ENCODE measurements at places on chromosomes 4 and X.

DNA sequence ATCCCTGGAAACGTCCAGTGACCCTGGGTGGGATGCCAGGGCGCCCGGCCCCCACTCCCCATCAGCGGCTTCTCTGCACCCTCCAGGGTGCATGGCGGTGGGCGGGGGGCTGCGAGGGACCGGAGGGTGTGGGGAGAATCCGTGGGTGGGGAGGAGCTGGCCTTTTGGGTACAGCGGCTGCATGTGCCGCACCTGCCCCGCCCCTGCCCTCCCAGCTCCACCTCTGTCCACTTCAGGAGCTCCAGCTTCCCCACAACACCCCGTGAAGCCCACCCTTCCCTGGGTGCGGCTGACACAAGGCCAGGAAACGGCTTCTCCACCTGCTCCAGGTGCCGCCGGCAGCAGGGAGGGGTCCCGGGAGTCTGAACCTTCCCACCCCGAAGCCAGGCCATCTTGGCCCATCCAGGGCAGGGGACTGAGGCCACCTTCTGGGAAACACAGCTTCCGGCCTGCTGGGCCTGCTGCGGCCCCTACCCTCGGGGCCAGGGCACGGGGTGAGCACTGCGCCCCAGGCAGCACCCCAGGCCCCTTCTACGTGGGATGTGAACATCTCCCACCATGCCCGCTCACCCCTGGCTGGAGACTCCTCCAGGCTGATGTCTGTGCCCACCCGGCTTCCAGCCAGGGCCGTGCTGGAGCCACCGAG is 34.6 kb downstream of the CPLX1 start:
- DNase-seq: no peak

GRCh38 chrX:20517565-20517964 is 250.9 kb upstream of the RPS6KA3 start:
- DNase-seq: no peak

DNA sequence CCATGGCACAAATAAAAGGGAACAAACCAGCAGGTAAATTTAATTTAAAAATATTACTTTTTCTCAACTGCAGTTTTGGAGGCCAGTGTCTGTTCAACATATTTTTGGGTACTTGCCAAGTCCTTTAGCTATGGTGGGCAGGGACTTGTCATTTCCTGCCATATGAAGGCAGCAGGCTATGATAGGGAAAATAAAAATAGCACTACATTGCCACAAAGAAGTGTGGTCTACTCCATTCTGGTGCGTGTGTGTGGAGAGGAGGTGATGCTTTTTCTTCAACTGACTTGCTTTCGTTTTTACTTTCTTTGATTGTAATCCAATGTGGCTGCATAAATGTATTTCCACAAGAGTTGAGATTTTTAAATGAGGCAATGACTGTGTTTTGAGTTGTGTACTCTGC is 17.2 kb downstream of the GPR174 start:
- peak; percentile 70 for DNase-seq

GRCh38 chrX:71923516-71923915 is 12.9 kb downstream of the NHSL2 start:
- DNase-seq: no peak

DNA sequence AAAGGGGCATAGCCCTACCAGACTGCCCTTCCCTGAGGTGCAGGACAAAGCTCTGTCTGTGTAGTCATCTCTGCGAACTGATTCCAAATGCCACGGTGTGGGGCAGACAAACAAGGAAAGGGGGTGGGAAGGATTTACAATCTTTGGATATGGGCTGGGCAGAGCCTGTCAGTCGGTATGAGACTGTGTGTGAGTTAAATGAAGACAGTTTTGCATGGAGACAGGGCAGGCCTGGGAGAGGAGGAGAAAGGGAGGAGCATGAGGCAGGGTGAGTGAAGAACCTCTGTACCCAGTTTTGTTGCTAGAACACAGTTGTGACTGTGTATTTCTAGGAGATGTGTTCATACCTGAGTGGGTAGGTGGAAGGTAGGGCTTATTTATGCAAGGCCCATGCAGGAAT is 59.4 kb upstream of the MSN start:
- DNase-seq: no peak

GRCh38 chrX:16914058-16914457 is 32.4 kb upstream of the REPS2 start:
- DNase-seq: no peak

GRCh38 chrX:97132664-97133415 is 249.1 kb downstream of the RPA4 start:
- no peak for DNase-seq

DNA sequence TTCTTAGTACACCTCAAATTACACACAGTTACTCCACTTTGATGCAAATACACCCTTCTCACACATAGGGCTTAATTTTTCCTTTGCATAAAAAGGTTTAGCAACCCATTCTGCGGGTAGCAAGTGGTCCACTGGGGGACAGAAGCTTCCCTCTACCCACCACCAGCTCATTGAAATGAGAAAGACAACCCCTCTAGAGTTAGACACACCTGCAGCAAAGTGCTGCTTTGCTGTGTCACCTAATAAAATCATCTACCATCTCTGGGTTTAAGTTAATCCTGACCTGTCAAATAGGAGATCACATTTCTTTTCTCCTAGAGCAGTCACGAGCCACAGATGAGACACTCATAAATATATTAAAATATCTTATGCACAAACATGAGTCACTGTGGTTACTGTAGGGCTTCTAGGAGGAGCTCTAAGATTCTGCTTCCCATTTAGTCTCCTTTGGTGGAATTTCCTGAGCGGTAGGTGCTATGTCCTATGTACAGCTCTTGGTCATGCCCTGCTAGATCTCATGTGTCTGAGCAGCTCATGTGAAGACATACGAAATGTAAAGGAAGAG is 11.9 kb downstream of the BMX start:
- no peak for DNase-seq

- no peak for DNase-seq
Measured at GRCh38 chr4:19496756-19497155, 754.9 kb upstream of the SLIT2 start.

GRCh38 chr4:26463386-26463785 is 26.9 kb downstream of the CCKAR start:
- no peak for DNase-seq

GRCh38 chr4:154088741-154089140 is 299.9 kb upstream of the SFRP2 start:
- no peak for DNase-seq

- DNase-seq: no peak
Measured at GRCh38 chr4:42628740-42629139, 28.2 kb downstream of the ATP8A1 start.

- DNase-seq: no peak
Measured at GRCh38 chrX:16743604-16744325, 24.4 kb downstream of the SYAP1 start.

- no peak for DNase-seq
Measured at GRCh38 chr4:22434895-22435294, 81.0 kb downstream of the ADGRA3 start.

All from DND-41 (cell line).